ENCODE measurements at places on chromosomes 11 and 22. TPM values are rescaled to one million over a fixed set of nuclear protein-coding genes. Genes with fewer than 3 reads are reported as not detected.

PATE4 gene
- not detected for total RNA-seq

HEPACAM gene
- total RNA-seq, result not detected

CCDC179 gene
- total RNA-seq, result not detected

SPTBN2 gene
- 3.7 TPM for total RNA-seq

CRYBB1 gene
- 2.1 TPM for total RNA-seq

UCP3 gene
- total RNA-seq, result 5.3 TPM

CBY1 gene
- 20.2 TPM for total RNA-seq

MS4A8 gene
- total RNA-seq, result not detected

ST14 gene
- total RNA-seq, result 7.1 TPM

OR5AS1 gene
- total RNA-seq, result not detected

TREH gene
- total RNA-seq, result not detected

MRGPRE gene
- total RNA-seq, result not detected

DDIAS gene
- total RNA-seq, result 10.6 TPM

HEPN1 gene
- total RNA-seq, result not detected

B3GAT1 gene
- 3.6 TPM for total RNA-seq

SMTNL1 gene
- total RNA-seq, result not detected

NLRP14 gene
- total RNA-seq, result 1.5 TPM

CAVIN3 gene
- total RNA-seq, result 13.5 TPM

ANO9 gene
- total RNA-seq, result 25.9 TPM

BRMS1 gene
- 35.4 TPM for total RNA-seq

POU2AF1 gene
- 147 TPM for total RNA-seq

DAGLA gene
- 3.9 TPM for total RNA-seq

ABCC8 gene
- 0.40 TPM for total RNA-seq

VSTM5 gene
- total RNA-seq, result not detected

KRTAP5-2 gene
- not detected for total RNA-seq

CCDC81 gene
- total RNA-seq, result 0.63 TPM

OR8U1 gene
- total RNA-seq, result not detected

KRTAP5-8 gene
- 0.63 TPM for total RNA-seq

NXPE2 gene
- total RNA-seq, result not detected

RAG2 gene
- total RNA-seq, result not detected

EHF gene
- not detected for total RNA-seq

BUD13 gene
- 16.4 TPM for total RNA-seq

THYN1 gene
- 39.3 TPM for total RNA-seq

CDCA5 gene
- 11.1 TPM for total RNA-seq

APOL4 gene
- not detected for total RNA-seq

FAM227A gene
- total RNA-seq, result 0.20 TPM

TPBGL gene
- 0.20 TPM for total RNA-seq

C22orf42 gene
- not detected for total RNA-seq

C11orf91 gene
- 0.85 TPM for total RNA-seq

PLEKHB1 gene
- total RNA-seq, result 2.0 TPM
